ENCODE measurements at places on chromosomes 12 and 14. TPM values are rescaled to one million over a fixed set of nuclear protein-coding genes. Genes with fewer than 3 reads are reported as not detected.

The CMKLR1 gene
- under 0.01 TPM for total RNA-seq

The HRK gene
- not detected for total RNA-seq

- no peak for DNase-seq
Measured at GRCh38 chr12:28099871-28100270, 90.4 kb upstream of the CCDC91 start.

DNA sequence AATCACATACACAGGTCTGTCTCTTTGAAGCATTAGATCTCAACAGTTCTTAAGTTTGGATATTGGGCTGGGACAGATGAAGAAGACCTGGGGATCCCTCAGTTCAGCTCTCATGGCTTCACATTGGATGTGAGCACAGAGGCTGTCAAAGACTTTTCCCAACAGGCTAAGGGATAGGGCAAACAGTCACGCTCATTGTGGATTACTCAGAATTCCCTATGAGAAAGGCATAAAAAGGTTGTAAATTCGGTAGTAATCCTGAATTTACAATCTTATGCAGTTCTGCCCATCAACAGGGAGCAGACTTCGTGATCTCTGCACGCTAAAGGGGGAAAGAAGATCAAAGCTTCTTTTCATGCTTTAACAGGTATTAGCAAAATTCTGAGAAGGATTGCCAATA is 448.4 kb downstream of the DAD1 start:
- no peak for DNase-seq

DNA sequence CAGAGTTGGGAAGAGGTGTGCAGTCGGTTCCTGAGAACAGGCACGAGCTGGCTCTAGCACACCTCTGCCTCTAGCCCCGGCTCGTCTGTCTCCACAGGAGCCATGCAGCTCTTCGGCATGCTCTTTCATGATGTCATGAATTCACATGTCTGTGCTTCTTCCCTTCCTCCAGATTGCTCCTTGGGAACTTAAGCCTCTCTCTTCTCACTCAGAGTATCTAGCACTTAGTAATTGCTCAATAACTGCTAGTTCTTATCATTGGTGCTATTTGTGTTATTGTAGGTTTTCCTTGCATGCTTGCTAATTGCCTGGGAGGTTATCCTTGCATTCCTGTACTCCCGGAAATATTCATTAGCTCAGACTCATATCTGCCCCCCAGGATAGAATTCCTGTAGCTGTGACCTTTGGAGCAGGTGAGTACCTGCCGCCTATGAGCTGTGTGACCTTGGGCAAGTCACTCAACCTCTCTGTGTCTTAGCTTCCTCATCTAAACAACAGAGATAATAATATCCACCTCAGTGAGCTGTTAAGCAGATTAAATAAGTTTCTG is 19.5 kb downstream of the FAM181A start:
- DNase-seq: no peak

The EXOC3L4 gene
- total RNA-seq: not detected

- DNase-seq: no peak
Measured at GRCh38 chr14:97850466-97850865, 1053.3 kb downstream of the VRK1 start.

DNA sequence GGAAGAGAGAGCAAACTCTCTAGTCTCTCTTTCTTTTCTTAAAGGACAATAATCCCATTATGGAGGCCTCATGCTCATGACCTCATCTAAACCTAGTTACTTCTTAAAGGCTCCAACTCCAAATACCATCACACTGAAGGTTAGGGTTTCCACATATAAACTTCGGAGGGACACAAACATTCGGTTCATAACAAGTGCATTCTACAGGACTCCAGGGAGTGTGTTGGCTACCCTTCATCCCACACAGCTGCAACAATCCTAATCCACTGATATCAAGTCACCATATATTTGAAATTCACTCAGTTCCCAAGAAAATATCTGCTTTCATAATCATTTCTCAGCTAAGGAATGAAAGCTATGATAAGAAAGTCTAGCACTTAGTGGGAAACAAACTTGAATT is 265.9 kb upstream of the PLEKHG7 start:
- DNase-seq: no peak

DNA sequence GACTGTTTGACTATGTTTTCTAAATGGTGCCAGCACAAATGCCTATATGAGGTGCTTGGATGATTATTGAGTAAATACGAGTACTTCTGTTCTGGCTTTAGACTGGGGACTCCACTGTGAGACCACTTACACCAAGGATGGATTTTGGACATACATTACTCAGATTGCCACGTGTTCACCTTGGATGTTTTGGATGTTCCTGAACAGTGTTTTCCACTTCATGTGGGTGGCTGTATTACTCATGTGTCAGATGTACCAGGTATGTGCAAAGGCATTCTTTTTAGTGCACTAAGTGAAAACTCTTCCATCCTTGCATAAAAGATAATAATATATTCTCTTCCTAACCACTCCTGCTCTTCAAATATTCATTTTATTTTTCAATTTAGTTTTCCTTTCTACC is 30.7 kb downstream of the CSRP2 start:
- DNase-seq: no peak

GRCh38 chr12:34605510-34605887 is 583.2 kb downstream of the ALG10 start:
- no peak for DNase-seq

GRCh38 chr12:56117778-56118687 is at the start of gene ZC3H10:
TSS of gene ZC3H10 (plus strand) at chr12:56118266. CDS start at chr12:56120563, 2,297 bp downstream.
- DNase-seq: peak; percentile 100

The SLC22A17 gene
- total RNA-seq: 0.22 TPM

DNA sequence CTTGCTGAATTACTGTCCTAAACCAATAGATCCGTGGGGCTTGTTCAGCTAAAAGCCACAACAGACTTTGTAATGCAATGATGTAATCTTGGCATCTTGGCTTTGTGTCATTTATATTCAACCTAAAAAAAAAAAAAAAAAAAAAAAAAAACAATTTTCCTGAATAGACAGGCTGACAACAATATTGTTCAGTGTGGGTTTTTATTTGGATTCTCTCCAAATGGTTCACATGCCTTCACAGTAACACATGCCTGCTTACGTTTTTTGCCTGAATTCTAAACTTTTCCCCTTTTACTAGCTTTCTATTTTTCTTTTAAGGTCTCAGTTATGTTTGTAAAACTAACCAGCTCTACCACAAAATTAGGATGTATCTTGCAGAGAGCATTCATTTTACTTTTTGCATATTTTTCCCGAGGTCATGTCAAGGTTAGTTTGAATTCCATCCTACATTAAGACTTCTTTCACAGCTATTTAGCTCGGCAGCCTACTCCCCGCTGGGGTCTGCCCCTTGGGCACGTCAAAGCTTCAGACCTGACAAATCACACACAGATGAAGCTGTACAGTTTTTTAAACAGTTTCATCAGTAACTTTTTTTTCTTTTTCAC is 213.7 kb upstream of the NPAS3 start:
- peak; percentile 10 for DNase-seq

GRCh38 chr12:30977537-30978349 is 51.2 kb downstream of the TSPAN11 start:
- no peak for DNase-seq

- DNase-seq: no peak
Measured at GRCh38 chr12:108400056-108400455, 60.9 kb upstream of the CMKLR1 start.

GRCh38 chr12:95701275-95701674 is 89.3 kb downstream of the NTN4 start:
- peak; percentile 23 for DNase-seq

The DTX1 gene
- 4.6 TPM for total RNA-seq

DNA sequence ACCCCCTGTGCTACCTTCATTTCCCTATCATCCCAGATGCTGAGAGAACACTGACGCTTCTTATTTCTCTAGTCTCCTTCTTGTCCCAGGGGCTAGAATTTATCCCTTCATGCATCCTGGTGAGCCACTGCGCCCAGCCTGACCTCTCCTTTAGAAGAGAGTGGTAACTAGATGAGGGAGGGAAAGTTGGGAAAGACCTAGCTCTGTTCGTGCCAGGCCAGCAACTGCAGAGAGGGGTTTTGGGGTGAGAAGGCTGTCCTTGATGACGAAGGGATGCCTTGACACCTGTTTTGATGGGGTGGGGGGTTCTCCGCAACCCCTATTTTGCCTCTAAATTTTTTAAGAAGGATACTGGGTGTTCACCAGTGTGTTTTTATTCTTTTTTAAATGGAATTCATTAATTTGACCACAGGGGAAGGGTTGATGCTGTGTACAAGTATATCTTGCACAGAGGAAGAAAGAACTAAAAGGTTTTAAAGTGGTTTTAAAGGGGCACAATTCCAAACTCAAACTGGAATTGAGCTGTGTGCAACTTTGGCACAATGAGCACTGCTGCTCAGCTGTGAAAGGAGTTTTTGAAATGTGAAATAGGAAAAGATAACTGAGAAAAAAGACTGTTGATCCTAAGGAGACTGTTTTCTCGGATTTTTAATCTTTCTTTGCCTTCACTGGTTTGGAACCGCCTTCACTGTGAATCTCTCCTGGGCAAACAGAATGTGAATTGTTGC is 7.0 kb upstream of the MMP19 start:
- no peak for DNase-seq

DNA sequence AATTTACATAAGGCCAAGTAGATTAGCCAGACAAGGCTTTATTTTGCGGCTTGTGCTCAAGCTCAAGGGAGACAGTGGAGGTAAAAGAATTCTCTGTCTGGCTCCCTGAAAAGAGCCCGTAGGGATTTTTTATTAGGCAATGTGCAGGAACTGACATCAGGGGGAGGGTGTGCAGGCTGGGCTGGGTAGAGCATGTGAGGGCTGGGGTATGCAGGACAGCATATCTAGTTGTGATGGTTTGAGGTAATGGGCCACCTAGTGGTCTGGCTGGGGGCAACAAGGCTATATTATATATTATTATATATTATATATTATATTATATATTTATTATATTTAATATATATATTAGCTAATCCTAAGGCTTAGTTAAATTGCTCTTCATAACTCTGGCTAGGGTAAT is 102.1 kb downstream of the TMEM117 start:
- peak; percentile 36 for DNase-seq

The HOXC12 gene
- total RNA-seq: not detected

The KRT73 gene
- total RNA-seq: not detected

DNA sequence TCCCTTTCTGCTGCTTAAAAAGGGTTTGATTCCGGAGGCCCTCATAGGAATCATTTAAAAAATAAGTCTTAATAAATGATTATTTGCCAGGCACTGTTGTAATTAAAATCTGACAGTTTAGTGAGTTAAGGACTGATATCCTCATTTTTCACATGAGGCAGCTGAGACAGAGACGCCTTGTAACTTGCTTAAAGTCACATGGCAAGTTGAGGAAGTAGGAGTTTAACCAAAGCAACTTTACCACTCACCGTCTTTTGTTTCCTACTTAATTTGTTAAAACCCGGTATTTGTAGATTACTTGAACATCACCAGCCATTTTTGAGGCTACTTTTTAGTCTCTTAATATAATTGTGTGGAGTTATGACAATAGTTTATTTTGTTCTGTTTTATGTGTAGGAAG is 2.4 kb downstream of the TIGAR start:
- no peak for DNase-seq
